ENCODE measurements at places on chromosomes 16 and 17.

- DNase-seq, result no peak
Observed at GRCh38 chr16:72612256-72612655, 435.7 kb downstream of the ZFHX3 start.

- DNase-seq, result no peak
Observed at GRCh38 chr16:84663433-84664101, 15.3 kb downstream of the KLHL36 start.

- no peak for DNase-seq
Observed at GRCh38 chr17:81832608-81833159, 407 bp downstream of the MCRIP1 start.

DNA sequence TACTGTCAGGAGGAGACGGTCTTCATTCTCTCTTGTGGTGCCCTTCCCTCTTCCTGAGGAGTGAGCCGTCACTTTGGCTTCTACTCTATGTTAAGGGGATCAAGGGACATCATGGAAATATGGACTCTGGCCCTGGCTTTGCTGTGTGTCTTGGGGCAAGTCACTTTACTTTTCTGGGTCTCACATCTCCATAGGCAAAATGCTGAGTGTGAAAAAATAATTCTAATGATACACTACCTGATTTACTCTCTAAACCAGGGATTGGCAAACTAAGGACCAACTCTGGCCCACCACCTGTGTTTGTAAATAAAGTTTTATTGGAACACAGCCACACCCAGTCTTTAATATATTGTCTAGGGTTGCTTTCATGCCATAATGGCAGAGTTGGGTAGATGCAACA is 548.7 kb upstream of the CDH5 start:
- no peak for DNase-seq

GRCh38 chr16:5526826-5527225 is 429.2 kb upstream of the EEF2KMT start:
- DNase-seq, result no peak

- no peak for DNase-seq
Observed at GRCh38 chr17:43528319-43528987, 17.7 kb downstream of the ETV4 start.

- no peak for DNase-seq
Observed at GRCh38 chr16:67456391-67457081, 24.4 kb downstream of the ATP6V0D1 start.

- no peak for DNase-seq
Observed at GRCh38 chr17:56774650-56775049, 59.1 kb downstream of the C17orf67 start.

DNA sequence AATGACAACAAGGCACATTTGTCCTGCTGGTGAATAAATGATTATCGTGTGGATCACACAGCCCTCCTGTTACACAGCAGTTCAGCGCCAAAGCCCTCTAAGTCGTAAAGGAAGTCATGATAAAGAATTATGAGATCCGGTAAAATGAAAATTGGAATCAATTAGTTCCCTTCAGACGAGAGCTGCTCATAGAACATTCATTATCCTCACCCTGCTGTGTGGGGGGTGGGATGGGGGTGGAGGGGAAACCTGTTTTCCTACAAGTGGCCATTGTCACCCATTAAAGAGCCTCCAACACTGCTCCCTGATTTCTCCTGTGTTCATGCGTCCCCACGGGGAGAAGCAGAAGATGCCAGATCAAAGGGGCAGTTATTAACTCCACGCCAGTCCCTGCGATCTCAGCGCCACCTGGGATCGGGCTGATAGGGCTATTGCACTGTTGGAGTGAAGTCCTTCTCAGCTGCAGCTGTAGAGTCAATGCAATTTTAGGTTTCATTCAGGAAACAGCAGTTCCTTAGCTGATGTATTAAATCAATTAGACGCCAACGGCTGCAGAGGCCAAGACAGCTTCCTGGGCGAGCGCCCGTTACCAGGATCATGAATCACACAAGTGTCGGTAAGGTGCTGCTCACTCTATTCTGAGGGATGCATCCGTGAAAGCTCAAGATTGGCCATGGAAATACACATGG is 19.2 kb upstream of the CACNG4 start:
- DNase-seq, result no peak

- no peak for DNase-seq
Observed at GRCh38 chr17:77451894-77452852, 311.4 kb downstream of the SEC14L1 start.

- no peak for DNase-seq
Observed at GRCh38 chr17:72134608-72135394, 14.0 kb downstream of the SOX9 start.

DNA sequence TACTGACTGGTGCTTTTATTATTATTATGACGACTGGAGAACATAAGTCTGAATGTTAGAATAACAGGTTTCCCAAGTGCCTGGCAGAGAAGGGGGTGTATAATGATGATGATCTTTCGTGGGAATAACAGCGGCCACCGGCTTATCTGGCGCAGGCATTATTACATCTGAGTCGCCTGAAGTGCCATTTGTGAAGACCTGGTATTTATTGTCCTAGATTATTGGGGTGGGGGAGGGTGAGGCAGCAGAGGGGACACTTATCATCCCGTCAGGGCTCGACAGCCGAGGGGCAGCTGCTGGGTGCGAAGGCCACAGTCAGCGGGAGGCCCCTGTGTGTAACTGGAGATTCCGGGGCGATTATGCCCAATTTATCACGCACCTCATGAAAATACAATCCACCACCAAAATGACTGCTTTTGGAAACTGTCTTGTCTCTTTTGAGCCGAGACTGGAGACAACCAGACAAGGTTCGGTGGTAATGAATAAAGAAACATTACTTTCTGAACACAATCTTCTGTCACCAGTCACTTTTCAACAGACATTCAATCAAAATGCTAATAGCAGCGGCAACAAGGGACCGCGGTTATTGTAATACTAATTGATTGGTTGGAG is 199.3 kb downstream of the CCDC182 start:
- no peak for DNase-seq

GRCh38 chr16:14608111-14608566 is 21.9 kb downstream of the PARN start:
- DNase-seq, result no peak

DNA sequence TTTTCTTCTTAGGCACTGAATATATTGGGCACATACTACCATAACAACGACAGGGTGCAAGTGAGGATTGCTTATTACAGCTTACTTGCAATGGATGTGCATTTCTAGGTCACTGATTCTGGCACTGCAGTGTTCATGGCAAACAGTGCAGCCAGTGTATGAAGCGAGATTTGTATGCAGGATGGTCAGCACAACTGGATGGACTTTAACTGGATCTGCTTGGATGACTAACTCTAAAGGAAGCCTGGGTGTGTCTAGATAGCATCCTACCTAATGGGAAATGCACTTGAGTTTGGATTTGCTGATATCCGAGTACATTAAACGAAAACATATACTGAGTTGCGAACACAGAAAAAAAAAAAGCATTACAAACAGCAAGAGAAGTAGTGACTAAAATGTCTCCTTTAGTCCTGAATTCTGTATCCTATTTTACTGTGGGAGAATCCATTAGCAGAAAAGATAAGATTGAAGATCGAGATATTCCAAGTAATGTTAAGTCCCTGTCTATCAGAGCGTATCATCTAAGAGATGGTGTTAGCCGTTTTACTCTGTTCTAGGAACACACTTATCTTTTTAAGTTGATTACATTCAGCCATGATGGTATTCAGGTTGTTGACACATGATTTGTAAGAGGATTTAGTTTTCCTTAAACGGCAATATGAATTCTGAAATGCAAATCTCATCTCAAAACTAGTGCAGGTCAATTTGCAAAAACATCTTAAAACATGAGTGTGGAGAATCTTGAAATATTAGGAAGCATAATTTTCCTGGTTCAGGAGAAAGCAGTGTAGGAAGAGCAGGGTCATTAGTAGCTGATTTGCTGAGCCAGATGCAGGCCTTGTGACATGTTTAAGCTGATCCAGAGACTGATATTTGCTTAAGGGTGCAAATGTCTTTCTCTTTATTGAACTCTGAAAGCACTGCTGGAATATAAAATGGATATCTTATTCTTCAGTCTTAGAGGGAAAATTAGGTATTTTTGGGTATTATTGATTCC is 142.6 kb upstream of the CPHXL start:
- DNase-seq, result no peak

DNA sequence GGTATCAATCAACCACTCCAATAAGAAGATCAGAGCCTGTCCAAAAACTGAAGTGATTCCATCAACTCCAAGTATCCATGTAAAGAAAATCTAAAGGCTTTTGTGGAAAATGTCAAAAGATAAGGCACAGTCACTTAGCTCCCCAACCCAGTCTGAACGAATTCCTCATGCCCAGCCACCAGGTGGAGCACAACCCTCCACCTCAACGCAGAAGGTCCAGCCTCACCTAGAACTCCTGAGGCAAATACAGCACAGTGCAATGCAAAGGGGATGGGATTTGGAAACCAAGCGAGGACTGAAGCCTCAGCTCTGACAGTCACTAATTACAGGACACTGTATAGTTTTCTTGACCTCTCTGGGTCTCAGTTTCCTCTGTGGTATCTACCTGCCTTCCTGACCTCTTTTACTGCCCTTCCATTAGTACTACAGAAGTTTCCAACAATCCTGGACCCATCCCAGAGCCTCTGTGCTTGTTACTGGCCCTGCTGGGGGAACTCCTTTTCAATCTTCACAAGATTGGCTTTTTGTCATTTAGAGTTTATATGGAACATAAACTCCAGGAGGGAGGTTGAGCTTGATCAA is 2.0 kb downstream of the NCBP3 start:
- peak; percentile 32 for DNase-seq

DNA sequence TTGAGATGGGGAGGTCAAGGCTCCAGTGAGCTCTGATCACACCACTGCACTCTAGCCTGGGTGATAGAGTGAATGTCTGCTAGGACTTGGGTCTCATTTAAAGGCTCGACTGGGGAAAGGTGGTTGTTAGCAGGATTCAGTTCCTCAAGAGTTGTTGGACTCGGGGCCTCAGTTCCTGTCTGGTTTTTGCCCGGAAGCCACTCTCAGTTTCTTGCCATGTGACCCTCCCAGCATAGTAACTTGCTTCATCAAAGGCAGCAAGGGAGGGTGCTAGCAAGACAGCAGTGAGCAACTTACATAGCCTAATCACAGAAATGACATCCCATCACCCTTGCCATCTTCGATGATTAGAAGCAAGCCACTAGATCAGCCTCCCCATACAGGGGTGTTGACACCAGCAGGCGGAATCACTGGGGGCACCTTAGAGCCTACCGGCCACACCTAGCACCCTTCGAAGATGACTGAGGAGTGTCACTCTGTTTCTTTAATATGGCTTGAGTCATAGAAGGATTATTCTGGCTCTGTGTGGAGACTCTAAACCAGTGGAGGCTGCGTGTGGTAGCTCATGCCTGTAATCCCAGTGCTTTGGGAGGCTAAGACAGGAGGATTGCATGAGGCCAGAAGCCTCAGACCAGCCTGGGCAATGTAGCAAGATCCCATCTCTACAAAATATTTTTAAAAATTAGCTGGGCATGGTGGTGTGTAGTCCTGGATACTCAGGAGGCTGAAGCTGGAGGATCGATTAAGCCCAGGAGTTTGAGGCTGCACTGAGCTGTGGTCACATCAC is 13.2 kb upstream of the SCNN1B start:
- DNase-seq, result no peak

DNA sequence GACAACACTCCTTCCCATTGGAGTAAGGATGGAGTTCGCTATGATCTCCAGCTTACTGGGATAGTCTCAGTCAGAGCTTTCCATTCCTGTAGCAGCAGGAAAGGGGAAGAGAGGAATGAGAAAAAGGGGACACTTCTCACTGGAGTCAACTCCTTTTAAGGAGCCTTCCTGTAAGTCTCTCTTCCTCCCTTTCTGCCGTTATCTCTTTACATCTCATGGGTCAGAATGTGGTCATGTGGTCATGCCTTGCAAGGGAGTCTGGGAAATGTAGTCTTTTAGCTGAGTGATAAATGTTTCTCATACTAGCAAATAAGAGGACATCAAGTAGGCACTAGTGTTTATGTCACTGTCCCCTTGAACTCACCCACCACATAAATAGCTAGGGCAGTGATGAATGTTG is 227.3 kb downstream of the HAPSTR1 start:
- no peak for DNase-seq

DNA sequence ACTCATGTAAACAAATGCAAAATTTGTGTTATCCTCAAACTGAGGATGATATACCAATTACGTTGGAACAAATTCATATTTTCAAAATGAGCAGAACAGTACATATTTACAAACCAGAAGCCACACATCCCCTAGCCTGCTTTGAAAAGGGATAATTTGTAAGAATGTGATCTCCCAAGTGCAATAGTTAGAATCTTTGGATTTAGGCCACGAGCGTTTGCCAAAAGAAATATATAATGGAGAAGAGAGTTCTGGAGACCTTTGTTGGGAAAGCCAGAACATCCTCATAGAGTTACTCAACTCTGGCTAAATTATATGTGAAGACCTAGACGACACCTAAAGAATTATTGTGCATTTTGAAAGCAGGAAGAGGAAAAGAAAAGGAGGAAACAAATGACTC is 449.3 kb downstream of the KCNJ2 start:
- DNase-seq, result no peak

DNA sequence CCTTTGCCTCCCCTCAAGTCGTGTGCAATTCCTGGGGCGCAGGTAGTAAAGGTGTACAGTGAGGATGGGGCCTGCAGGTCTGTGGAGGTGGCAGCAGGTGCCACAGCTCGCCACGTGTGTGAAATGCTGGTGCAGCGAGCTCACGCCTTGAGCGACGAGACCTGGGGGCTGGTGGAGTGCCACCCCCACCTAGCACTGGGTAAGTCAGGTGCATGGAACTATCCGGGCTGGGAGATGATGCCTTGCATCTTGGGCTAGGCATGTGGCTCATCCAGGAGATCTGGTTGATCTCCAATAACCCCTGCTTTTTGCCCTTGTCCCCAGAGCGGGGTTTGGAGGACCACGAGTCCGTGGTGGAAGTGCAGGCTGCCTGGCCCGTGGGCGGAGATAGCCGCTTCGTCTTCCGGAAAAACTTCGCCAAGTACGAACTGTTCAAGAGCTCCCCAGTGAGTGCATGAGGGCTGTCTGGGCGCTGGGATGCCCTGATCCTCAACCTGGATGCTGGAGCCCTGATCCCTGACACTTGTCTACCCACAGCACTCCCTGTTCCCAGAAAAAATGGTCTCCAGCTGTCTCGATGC is 5.2 kb downstream of the GRB7 start:
- DNase-seq, result no peak

- no peak for DNase-seq
Observed at GRCh38 chr17:1829216-1829591, 498 bp downstream of the SMYD4 start.

DNA sequence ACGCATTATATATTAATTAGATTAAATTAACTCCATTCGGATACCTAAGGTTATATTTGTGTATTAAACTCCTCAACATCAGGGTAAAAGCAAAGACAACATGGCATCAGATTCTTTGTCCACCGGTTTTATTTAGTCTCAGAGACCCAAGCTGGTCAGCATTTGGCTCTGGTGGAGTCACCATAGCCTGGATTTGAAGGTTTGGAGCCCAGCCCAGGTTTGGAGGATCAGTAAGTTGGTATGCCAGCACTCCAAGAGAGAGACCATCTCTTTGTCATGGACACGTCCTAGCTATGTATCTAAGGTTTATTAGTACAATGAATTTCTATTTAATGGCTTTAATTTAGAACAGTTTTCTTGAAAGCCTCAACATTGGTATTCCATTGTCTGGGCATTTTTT is 328.4 kb upstream of the RBFOX1 start:
- no peak for DNase-seq

- no peak for DNase-seq
Observed at GRCh38 chr16:85961988-85962915, 63.3 kb downstream of the IRF8 start.
